ENCODE measurements at places on chromosomes 1 and 21.
A peak's percentile ranks its signal among the peaks of the same experiment; 100 is the strongest.

GRCh38 chr1:237527761-237528160, 363.0 kb downstream of the ZP4 start:
- DNase-seq = no peak

DNA sequence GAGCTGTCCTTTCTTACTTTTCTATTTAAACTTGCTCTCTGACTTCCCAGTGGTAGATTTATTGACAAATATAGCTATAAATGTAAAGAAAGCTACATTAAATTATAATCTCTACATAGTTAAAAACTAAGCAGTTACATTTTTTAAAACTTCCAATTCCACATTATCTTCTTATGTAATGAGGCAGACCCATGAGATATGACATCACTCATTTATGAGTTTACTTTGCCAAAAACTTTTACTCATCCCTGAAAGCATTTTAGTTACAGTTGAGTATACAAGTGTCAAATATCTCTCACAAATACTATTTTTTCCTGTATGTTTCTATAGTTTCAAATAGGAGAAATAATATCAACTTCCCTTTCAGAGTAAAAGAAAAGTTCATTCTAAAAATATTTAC, 3.8 kb downstream of the NMNAT2 start:
- no peak for DNase-seq

GRCh38 chr1:113657556-113658063, 101.7 kb downstream of the PHTF1 start:
- DNase-seq = no peak

- DNase-seq = peak; percentile 77
Measured at GRCh38 chr1:36673202-36673601, 190.5 kb upstream of the CSF3R start.

GRCh38 chr1:178875936-178876335, 5.1 kb upstream of the ANGPTL1 start:
- no peak for DNase-seq

GRCh38 chr21:42336054-42336453, 14.7 kb downstream of the TFF2 start:
- DNase-seq = peak; percentile 90

DNA sequence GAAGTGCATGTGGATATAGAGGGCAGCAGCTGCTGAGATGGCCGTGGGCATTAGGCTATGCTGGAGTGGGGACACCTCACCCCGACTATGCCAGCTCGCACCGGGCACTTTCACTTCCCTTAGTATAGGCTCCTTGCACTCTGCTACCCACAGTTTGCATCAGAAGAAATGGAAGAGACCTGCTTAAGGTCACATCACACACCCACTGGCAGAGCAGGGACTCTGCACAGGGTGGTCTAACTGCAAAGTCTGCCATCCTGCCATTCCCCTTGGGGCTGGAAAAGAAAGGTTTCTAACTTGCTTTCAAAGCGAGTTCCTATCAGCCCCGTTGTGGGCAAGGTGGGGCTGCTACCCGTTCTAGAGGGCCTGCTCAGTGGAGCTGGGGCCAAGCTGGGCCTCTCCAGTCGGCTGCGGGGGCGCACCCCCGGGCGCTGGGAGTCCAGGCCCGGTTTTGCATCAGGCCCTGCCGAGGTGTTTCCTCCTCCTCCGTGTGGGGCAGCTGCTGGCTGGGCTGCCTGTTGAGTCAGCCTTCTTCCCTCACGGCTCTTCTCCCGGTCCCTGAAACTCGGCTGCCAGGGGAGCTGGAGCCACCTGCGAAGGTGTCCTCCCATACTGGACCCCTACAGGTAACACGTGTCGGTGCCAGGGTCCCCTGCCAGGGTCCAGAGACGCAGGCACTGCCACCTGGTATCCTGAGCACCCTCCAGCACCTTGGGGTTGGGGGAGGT, at the start of gene SYTL1:
Gene SYTL1 (plus strand): TSS at position 498 of the 728 bp plus-strand sequence. CDS start 3,313 bp downstream, outside the sequence.
- no peak for DNase-seq

- DNase-seq = no peak
Measured at GRCh38 chr1:158104891-158105290, 75.8 kb upstream of the CD1D start.

DNA sequence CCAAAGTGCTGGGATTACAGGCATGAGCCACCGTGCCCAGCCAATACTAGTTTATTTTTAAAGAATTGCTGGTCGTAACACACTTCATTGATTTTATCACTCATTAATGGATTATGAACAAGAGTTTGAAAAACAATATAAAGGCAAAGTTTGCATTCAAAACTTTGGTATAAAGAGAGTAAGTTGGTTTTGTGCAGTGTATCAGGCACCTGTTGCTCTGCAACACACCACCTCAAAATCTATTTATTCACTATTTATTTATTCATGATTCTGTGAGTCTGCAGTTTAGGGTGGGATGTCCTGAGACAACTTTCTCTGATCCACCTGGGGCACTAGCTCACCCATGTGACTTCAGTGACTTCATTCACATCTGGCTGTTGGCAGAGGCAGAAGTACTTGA, 10.2 kb upstream of the METTL18 start:
- no peak for DNase-seq

GRCh38 chr21:36186506-36187399, 30.1 kb downstream of the DOP1B start:
- DNase-seq = no peak

DNA sequence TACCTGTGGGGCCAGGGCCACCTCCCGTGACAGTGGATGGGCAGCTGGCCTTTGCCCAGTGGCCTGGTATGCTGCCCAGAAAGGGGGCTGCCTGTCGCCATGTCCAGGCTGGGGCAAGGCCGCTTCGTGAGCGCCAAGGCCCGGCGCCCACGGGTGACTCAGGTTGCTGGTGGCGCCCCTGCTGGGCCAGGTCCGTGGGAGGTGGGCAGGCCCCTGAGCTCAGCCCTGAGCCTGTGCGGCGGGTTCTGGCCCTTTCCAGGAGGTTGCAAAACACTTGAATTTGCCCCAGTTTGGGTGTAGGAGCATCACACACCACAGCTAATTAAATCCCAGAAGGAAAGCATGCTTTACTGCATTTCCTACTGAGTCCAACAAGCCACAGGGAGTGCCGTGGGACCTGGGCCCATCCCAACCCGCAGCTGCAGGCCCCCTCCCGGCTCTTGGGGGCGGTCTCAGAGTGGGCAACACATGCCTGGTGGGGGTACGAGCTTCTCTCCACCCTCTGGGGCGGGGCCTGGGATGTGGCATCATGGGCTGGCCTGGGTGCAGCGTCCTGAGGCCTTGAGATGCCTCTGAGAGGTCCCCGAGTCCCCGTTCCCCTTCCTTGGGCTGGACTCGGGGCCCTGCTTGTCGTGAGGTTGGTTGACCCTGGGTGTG, 159.8 kb downstream of the PEX14 start:
- no peak for DNase-seq

DNA sequence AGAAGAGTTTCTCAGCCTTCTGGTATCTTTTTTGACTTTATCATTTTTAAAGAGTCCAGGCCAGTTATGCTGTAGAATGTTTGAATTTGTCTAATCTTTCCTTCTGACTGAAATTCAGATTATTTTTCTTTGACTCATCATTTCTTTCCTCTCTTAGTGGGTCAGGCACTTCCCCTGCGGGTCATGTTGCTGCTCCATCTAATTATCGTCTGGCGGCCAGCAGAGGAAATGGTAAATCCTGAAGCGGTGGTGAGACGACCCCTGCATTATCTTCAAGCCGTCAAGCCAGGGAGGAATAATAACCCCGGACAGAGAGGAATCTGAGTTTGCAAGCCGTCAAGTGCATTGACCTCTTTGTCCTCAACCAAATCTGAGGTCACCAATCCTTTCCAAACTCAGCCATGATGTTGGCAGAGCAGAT, 102.1 kb downstream of the ADSS2 start:
- no peak for DNase-seq

DNA sequence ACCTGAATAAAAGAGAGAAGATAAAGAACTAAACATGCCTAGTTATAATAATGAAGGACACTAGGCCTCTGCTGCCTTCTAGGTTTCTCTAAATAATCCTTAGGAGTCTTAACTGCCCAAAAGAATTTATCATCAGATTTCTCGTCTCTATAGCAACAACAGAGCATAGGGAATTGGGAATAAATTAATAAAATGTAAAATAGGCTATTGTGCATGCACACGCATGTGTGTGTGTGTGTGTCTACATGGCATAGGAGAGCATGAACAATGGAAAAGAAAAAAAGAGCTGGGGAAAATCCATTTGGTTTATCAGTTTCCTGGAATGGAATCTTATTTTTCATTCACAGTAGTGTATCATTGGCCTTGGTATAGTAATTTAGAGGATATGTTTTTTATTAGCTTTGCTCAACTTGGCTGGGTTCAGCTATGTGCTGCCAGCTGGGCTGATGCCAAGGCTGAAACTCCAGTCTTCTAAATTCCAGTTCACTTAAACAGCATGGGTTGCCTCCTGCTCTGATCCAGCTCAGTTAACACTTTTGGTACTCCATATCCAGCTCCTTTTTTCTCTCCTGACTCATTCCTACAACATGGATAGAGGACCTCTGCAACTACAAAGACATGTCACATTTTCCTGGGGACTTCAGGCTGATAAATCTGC, 80.6 kb upstream of the SLFNL1 start:
- no peak for DNase-seq

DNA sequence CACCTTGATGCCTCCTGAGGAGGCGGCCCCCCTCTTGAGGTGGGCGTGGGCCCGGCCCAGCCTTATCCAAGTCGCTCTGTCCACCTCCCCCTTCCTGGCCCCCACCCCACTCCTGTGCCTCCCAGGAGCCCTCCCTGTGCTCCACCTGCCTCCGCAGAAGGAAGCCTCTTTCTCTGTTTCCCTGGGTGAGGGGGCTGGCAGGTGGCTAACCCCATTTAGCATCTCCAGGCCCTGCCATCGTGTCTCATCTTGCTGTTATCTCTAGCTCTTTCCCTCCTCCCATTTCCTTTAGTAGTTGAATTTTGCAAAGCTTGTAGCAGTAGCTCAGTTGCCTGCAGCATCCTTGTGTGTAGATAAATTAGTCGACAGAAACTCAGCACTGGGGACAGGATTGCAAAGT, 7.2 kb downstream of the RNF187 start:
- no peak for DNase-seq

GRCh38 chr1:237791592-237791991, 99.1 kb downstream of the ZP4 start:
- no peak for DNase-seq

- no peak for DNase-seq
Measured at GRCh38 chr1:27887215-27888021, 15.1 kb downstream of the THEMIS2 start.

GRCh38 chr1:199914546-199914945, 113.0 kb upstream of the NR5A2 start:
- no peak for DNase-seq

DNA sequence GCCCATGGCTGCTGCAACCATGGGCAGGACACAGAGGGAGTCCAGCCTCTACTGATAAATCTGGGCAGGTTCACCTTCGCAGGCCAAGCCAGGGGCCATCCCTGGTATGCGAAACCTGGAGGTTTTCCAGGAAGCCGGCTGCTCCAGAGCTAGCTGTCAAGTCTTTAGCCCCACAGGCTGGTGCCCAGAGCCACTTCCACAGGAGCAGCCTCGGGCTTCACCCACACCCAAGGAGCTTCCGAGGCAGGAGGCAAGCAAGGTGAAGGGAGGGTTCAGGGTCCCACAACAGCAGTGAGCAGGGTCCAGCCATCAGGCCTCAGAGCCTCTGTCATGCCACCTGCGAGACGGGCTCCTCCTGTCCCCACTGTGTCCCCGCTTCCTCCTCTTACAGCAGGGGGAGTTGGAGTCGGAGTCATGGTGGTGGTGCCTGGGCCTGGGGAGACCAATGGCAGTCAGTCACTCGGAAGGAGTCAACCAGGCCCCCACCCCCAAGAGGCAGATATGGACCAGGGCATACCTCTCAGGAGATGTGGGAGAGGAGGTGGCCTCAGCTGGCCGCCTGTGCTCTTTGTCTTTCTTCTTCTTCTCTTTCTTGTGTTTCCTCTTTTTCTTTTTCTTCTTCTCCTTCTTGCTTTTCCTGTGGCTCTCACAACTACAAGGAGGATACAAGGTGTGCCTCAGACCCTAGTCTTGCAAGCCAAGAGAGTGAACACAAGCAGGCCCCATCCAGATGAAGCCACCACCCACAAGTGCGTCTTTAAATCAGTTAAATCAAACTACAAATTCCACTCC, 2.1 kb downstream of the C1orf35 start:
- no peak for DNase-seq

GRCh38 chr1:151606384-151606783, 5.5 kb upstream of the SNX27 start:
- no peak for DNase-seq

DNA sequence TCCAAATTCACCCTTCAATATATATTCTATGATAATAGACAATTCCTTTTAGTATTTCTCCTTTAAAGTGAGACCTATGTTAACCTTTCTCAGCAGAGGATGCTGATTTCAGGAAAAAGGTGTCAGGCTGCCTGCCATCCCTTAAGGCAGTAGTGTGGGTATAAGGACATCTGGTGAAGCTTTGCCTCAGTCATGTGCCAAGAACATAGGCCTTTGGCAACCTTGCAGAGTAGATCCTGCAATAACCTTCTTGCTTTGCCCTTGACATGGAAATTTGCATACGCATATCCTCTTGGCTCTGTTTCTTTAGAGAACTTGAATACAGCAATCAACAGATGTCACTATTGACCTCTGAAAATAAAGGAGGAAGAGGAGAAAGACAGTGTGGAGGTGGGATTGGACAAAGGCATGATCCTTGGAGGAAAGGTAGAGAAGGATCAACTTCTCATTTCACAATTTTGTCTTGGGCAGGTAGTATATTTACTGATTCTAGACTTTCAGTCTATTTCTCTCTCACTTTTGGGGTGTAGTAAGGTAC, 21.1 kb upstream of the ZRANB2 start:
- DNase-seq = no peak

DNA sequence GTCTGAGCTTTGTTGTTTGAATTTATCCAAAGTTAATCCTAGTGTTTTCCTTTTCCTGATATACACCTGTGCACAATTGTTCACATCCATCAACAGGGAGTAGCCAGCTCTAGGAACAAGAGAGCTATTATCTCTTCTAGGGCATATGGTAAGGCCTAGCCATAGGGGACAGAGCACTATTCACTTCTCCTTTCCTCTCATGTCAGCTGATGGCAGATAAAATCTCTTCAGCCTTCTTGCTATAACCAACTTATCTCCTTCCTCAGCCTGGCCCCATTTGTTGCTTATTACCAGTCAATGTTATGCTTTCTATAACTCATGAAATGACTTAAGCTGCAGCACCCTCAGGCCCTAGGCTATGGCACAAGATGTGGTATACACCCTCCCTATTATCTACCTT, 38.9 kb downstream of the PATJ start:
- no peak for DNase-seq

DNA sequence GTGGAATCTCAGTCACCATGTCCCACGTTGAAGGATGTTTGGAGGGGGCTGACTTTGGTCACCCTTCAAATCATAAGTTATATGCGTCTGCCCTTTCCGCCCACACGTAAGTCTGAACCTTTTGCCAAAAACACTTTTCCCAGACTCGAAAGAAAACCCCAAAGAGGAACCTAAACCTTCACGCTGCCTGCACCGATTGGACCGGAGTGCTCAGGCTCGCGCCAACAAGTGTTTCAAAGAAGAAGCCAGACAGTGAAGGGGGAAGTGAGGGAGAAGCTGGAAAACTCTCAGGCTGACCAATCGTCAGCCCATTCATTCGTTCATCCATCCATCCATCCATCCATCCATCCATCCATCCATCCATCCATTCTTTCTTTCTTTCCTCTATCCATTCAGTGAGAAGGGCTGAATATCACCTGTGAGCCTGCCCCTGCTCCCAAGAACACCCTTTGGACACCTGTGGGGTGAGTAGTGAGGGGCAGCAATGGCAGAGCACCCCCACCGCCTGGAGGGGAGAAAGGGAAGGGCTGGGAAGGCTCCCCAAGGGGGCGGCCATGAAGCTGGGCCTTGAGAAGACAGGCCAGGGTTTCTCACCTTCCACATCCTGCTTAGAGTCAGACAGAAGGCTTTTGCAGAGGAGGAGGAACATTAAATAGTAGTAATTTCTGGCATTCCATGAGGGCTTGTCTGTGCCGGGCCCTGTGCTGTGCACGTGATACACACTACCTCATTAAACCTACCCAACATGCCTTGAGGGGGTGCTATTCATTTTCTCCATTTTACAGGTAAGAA, 27.1 kb upstream of the RUNX3 start:
- no peak for DNase-seq

Data from NT2/D1 (cell line).